ENCODE measurements at places on chromosomes 5 and 9. TPM values are rescaled to one million over a fixed set of nuclear protein-coding genes. Genes with fewer than 3 reads are reported as not detected.

DNA sequence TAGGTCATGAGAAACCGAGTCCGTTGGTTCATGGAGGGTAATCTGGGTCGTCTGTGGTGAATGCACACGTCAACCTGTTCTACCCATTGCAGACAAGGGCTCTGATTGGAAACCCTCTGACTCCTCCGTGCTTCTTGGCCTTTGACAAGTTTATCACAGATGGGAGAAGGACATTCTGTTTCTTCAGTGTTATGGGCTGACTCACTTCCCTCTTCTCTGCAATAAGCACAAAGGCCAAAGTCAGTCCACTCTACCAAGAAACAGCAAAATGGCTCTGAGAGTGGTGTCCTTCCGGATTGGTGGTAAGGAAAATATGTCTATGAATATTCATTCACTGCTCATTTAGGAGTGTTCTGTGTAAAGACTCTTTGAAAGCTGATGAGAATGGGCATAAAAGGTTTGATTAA lies 89.3 kb downstream of the FEM1C start:
- H3K4me1 ChIP-seq: peaks cover 20% of the 10 kb centered on the region
- H3K27ac ChIP-seq: no peak overlapping the region
- no peaks in the 10 kb centered on the region for H3K27me3 ChIP-seq
- DNase-seq: no peak
- H3K36me3 ChIP-seq: no peaks in the 10 kb centered on the region
- H3K4me3 ChIP-seq: no peak overlapping the region

DNA sequence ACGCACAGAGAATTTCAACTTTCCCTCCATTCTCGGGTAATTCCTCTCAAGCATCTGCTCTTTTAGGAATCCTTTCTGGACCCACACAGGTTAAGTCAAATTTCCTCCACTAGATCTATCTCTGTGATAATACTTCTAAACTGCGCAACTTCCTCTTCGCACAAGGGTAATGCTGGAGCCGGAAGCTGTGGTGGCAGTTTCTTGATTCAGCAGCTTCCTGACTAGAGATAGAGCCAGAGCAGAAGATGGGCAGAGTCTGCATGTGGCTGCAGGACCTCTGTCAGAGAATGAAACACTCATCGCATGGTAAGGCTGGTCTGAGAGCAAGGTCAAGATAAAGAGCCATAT lies 11.1 kb upstream of the CDC42SE2 start:
- H3K36me3 ChIP-seq: no peaks in the 10 kb centered on the region
- H3K4me1 ChIP-seq: no peaks in the 10 kb centered on the region
- no peak overlapping the region for H3K4me3 ChIP-seq

PCDHGA5 gene
- polyA plus RNA-seq: 0.80 TPM

DNA sequence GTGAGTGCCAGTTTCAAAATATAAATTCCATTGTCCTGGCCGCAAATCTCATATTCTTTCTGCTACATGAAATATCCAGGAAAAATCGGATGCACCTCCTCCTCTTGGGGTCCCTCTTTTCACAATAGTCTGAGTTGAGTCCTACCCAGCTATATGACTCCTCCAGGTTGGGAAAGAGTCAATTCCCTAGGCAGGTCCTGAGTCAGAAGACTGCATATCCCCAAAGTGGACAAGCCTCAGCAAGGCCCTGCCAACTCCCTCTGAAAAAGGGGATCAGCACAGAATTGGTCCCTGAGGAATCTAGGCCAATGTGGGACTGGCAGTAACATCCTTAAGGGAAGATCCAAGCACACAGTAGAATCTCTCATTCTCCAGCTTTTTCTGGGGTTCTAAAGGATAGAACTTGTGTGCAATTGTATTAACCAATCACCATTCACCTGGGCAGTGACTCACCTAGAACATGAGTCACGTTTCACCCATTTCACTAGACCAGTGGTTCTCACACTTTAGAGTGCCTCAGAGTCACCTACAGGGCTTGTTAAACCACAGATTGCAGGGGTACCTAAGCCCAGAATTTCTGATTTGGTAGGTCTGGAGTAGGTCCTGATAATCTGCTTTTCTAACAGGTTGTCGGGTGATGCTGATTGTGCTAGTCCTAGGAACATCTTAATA lies 44.7 kb upstream of the TMEM215 start:
- no peaks in the 10 kb centered on the region for H3K27me3 ChIP-seq
- H3K36me3 ChIP-seq: no peaks in the 10 kb centered on the region
- no peak overlapping the region for H3K27ac ChIP-seq

GAS1 gene
- 7.3 TPM for polyA plus RNA-seq

- no peak for DNase-seq
- no peak overlapping the region for H3K27ac ChIP-seq
- H3K4me3 ChIP-seq: no peak overlapping the region
- H3K4me1 ChIP-seq: no peaks in the 10 kb centered on the region
- no peaks in the 10 kb centered on the region for H3K27me3 ChIP-seq
- H3K36me3 ChIP-seq: no peaks in the 10 kb centered on the region
Observed at GRCh38 chr5:123813937-123814624, 302.1 kb downstream of the CSNK1G3 start.

DNA sequence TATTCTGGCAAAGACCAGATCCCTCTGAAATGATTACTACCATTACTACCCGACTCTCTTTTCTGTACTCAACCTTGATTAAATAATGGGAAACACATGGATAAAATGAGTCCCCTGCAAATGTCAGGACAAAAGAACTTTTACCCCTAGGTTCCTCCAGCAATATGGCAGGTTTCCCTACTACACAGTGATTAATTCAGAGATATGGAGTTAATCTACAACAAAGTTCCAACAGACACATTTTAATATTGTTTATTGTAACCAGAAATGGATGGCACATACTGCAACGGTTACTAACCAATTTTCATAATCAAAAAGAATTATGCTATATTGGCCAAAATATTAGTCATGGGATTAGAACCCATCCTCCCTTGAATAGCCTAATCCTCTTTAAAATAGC lies 294.8 kb downstream of the ATPSCKMT start:
- no peak overlapping the region for H3K27ac ChIP-seq
- no peak for DNase-seq
- no peaks in the 10 kb centered on the region for H3K4me1 ChIP-seq
- H3K4me3 ChIP-seq: no peak overlapping the region

Data from adrenal gland (tissue), 19 donors.